ENCODE measurements at places on chromosomes 12 and 14.

DNA sequence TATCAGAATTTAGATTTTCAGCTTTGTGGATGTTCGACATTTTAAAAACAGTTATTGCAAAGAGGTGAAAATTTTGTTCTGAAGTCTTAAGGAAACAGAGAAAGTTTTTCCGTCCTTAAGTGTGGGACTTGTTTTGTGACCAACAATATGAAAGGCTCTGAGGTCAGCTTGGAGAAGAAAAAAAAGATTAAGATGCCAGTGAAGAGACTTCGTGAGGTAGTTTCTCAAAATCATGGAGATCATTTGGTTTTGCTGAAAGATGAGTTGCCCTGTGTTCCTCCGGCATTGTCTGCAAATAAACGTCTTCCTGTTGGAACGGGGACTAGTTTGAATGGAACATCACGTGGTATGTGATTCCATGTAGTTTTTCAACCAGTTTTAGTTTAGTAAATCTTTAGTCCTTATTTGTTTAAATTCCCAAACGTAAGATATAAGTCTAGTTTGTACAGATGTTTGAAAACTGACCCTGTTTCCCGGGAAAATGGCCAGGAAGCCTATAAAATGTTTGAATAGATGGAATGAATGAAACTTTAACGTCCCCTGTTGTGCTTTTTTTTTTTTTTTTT, 682 bp downstream of the KIAA0586 start:
- no peak for DNase-seq

DNA sequence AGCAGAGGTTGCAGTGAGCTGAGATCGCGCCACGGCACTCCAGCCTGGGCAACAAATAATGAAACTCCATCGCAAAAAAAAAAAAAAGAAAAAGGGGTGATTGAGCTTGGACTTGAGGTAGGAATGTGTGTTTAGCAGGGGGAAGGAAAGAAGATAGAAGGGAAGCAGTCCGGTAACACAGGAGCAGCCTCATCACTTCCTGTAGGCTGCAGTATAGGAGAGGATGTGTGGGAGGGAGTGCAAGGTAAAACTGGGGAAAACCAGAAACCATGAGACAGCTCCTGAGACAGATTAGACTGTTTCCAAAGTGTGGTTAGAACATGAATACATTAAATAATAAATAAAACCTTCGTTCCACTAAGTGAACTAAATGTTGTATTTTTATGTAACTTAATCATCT, 49.2 kb downstream of the FGD4 start:
- no peak for DNase-seq

- no peak for DNase-seq
Measured at GRCh38 chr14:70894868-70895267, 12.4 kb upstream of the PCNX1 start.

GRCh38 chr12:90167518-90168208, 459.0 kb upstream of the ATP2B1 start:
- DNase-seq, result no peak

DNA sequence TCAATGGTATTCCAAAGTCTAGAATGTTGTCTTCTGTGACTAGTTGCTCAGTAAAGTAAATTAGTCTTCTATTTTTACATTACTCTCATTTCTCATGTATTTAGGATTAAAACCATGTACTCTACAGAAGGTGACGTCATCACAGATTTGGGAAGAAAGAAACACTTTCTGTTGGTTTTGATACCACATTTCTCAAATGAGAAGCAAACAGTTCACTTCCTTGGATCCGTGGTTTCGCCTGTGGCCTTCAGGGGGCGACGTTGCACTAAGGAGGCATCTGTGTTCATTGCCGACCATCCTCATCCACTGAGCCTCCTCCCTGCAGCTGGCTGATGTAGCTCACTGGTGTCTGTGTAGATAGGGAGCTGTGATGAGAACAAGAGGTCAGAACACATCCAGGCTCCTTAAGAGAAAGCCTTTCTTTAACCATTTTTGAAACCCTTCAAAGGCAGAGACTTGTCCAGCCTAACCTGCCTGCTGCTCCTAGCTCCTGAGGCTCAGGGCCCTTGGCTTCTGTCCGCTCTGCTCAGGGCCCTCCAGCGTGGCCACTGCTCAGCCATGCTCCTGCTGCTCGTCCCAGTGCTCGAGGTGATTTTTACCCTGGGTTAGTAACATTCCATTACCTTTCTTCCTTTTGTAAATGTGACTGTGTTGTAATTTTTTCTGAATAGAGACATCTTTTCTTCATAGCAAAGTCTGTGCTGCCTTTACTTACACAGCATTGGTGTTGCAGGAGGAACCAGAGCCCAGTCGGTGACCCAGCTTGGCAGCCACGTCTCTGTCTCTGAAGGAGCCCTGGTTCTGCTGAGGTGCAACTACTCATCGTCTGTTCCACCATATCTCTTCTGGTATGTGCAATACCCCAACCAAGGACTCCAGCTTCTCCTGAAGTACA, 220.6 kb upstream of the OR4E1 start:
- no peak for DNase-seq

- DNase-seq, result no peak
Measured at GRCh38 chr12:38156497-38157245, 159.9 kb upstream of the ALG10B start.

Data from GM04504 (cell line).